ENCODE measurements at places on chromosomes 2 and 18. TPM values are rescaled to one million over a fixed set of nuclear protein-coding genes. Genes with fewer than 3 reads are reported as not detected.

PIEZO2 gene
- 343 TPM for total RNA-seq

TEX51 gene
- not detected for total RNA-seq

DSEL gene
- 8.5 TPM for total RNA-seq

POTEI gene
- total RNA-seq: 0.26 TPM

MROH2A gene
- not detected for total RNA-seq

CABYR gene
- 3.1 TPM for total RNA-seq

FBLN7 gene
- 6.6 TPM for total RNA-seq

DLGAP1 gene
- under 0.01 TPM for total RNA-seq

CYS1 gene
- total RNA-seq: under 0.01 TPM

SH3RF3 gene
- 8.9 TPM for total RNA-seq

ALPG gene
- total RNA-seq: not detected

PRKAG3 gene
- total RNA-seq: not detected

ARHGEF4 gene
- total RNA-seq: 0.63 TPM

SLC39A6 gene
- 19.8 TPM for total RNA-seq

MZT2A gene
- 82.2 TPM for total RNA-seq

RFX8 gene
- total RNA-seq: 0.13 TPM

HRH4 gene
- not detected for total RNA-seq

MYCN gene
- total RNA-seq: 3.2 TPM

MYL12B gene
- total RNA-seq: 866 TPM

ST8SIA5 gene
- under 0.01 TPM for total RNA-seq

TMEM17 gene
- total RNA-seq: 1.3 TPM

CFAP210 gene
- not detected for total RNA-seq

FTCDNL1 gene
- 0.38 TPM for total RNA-seq
